ENCODE measurements at places on chromosomes 7 and 10.

DNA sequence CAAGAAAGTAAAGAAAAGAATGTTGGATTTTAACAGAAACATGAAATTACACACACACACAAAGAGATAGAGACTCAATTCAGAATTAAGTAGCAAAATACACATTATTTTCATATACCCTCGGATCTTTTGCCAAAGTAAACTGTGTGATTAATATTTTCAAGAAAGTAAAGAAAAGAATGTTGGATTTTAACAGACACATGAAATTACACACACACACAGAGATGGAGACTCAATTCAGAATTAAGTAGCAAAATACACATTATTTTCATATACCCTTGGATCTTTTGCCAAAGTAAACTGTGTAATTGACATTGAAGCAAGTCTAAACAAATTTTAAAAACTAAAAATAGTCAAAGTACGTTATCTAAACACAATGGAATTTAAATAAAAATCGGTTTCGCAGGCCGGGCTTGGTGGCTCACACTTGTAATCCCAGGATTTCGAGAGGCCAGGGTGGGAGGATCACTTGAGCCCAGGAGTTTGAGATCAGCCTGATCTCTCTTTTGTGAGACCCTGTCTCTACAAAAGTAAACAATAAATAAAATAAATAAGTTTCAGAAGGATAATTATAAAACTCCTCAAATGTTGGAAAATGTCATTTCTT is 337.3 kb upstream of the MAGI2 start:
- no peak for DNase-seq

DNA sequence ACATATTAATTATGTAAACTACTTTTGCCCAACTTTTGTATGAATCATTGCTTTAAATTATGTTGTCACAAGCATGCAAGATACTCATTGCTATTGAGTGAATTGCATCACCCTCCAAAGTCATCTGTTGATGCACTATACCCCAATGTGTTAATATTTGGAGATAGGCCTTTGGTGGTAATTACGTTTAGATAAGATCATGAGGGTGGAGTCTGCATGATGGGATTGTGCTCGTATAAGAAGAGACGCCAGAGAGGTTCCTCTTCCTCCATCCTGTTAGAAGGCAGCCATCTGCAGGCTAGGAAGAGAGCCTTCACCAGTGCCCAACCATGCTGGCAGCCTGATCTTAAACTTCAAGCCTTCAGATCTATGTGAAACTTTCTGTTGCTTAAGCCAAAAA is 95.3 kb upstream of the MAGI2 start:
- no peak for DNase-seq

GRCh38 chr7:134727711-134728110 is 51.7 kb upstream of the CALD1 start:
- no peak for DNase-seq

DNA sequence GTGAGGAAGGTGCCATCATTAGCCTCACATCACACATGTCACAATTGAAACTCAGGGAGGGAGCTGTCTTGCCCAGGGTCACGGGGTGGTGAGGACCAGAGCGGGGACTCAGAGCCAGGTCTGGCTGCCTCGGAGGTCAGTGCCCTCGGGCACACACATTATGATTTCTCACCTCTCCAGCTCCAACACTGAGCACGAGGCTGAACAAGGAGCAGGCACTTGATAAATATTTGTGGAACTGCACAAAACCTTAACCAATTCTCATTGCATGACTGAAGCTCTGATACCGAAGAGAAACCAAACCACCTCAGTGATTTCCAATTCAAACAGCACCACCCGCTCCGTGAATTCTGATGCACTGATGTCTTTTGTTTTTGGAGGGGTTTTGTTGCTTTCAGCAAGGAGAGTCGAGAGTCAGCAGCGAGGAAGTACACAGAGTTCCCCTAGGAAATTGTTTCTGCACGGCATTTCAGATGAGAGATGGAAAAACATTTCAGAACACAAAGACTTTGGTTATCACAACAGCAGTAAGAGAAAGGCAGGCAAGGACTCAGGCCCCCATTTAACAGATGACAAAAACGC is 55.3 kb upstream of the ZMIZ1 start:
- no peak for DNase-seq
